NCI-H1417 (cell line): ENCODE measurements at places on chromosomes 1 and 21.

GRCh38 chr1:163170975-163171676, 31.6 kb downstream of the RGS5 start:
- no peak for DNase-seq

DNA sequence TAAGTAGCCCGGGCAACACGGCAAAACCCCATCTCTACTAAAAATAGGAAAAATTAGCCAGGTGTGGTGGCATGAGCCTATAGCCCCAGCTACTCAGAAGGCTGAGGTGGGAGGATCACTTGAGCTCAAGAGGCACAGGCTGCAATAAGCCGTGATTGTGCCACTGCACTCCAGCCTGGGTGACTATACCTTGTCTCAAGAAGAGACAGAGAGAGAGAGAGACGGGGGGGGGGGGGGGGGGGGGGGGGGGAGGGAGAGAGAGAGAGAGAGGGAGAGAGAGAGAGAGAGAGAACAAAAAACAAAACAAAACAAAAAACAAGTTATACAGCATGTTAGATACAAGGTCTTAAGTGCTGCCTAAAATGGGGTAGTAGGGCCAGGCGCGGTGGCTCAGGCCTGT, 77.8 kb upstream of the ZNF281 start:
- DNase-seq: no peak

DNA sequence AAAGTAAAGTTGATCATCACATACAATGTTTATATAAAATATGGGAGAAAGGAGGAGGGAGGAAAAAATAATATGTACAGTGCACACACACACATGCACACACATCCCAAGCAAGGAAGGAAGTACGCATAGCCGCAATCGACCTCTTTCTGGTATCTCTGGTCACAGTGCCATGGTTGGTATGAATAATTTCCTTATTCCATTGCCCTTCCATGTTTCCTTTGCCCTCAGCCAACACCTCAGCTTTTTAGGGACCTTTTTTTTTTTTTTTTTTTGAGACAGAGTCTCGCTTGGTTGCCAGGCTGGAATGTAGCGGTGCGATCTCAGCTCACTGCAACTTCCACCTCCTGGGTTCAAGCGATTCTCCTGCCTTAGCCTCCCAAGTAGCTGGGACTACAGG, 20.6 kb downstream of the CITED4 start:
- DNase-seq: no peak

GRCh38 chr21:43859747-43860214, 5.2 kb upstream of the AGPAT3 start:
- DNase-seq: no peak

- DNase-seq: no peak
Measured at GRCh38 chr1:22249928-22250680, 107.2 kb upstream of the WNT4 start.

DNA sequence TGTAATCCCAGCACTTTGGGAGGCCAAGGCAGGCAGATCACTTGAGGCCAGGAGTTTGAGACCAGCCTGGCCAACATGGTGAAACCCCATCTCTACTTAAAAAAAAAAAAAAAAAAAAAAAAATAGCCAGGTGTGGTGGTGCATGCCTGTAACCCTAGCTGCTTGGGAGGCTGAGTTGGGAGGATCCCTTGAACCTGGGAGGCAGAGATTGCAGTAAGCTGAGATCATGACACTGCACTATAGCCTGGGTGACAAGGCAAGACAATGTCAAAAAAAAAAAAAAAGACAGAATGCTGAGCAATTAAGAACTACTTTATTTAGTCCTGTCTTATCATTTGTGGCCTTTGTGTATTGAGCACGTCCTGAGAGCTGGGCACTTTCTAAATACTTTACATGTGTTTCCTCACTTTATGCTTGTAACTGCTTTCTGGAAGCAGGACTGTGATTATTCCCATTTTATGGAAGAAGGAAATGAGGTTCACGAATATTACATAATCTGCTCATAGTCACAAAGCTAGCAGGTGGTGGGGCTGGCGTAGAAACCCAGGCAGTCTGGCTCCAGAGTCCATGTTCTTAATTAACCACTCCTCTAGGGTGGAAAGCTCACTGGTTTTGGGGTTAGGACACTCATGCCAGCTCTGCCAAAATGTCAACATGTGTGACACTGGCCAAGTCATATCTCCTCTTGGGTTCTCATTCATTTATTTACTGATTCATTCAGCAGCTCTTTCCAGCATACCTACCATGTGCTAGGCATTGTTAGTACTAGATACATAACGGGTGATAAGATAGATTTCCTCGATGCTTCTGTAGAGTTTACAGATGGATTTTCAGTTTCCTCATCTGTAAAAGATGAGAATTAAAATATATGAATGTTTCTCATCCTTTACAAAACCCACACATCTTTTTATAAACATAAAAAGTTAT, 57.7 kb downstream of the DDR2 start:
- no peak for DNase-seq

DNA sequence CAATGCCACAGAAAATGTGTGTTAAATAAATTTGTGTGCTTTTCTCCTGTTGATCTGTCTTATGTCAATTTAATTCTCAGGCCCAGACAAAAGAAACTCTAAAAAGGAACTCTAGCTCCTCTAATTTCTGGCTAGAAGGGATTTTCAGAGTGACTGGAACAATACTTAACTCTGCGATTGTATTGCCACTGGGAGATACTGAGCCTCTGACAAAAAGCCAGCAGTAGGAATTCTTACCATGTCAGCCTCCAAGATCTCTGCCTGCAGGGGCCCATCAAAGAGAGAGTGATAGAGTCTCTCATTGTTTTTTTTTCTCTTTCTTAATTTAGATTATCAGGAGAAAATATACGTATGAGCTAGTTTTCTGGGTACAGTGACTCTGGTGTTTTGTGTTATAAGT, 1165.7 kb downstream of the BRINP3 start:
- no peak for DNase-seq

DNA sequence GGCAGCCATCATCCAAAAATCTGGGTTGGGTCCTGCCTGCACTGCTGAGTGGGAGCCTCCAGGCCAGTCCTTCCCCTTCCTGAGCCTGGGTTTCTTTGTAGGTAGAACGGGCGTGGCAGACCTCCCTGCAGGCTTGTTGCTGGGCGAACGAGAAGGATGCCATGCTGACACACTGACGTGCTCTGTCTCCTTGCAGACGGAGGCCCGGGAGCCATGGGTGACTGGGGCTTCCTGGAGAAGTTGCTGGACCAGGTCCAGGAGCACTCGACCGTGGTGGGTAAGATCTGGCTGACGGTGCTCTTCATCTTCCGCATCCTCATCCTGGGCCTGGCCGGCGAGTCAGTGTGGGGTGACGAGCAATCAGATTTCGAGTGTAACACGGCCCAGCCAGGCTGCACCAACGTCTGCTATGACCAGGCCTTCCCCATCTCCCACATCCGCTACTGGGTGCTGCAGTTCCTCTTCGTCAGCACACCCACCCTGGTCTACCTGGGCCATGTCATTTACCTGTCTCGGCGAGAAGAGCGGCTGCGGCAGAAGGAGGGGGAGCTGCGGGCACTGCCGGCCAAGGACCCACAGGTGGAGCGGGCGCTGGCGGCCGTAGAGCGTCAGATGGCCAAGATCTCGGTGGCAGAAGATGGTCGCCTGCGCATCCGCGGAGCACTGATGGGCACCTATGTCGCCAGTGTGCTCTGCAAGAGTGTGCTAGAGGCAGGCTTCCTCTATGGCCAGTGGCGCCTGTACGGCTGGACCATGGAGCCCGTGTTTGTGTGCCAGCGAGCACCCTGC, 1.4 kb downstream of the GJA4 start:
- DNase-seq: no peak

DNA sequence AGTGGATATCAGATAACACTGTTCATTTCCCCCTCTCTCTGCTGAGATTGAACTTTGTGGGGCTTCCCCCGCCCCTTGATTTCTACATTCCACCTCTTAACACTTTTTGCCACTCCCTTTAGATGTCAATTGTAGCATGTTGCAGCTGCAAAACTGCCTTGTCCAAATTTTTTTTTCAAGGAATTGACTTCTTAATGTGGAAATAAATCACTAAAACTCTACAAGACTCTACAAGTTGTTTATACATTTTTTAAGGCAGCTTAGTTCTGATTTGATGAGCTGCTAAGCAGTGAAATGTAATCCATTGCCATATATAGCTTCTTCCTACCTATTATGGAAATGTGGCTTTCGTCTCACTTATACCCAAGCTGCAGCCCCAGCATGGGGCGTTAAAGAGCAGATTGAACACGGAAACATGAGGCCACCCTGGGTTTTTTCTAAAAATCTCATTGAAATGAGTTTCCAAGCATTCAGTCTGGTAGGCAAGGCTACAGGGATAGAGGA, 132.2 kb downstream of the SYT2 start:
- no peak for DNase-seq

DNA sequence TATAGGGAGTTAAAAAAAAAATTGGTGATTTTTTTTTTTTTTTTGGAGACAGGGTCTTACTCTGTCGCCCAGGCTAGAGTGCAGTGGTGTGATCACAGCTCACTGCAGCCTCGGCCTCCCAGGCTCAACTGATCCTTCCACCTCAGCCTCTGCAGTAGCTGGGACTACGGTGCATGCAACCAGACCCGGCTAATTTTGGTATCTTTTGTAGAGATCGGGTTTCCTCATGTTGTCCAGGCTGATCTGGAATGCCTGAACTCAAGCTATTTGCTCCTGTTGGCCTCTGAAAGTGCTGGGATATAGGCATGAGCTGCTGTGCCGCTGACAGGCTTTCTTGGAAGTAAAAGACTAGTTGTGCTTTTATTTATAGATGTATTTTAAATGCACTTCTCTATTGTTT, 3.0 kb downstream of the CDC42 start:
- no peak for DNase-seq

GRCh38 chr1:187685333-187685732, 856.6 kb downstream of the PLA2G4A start:
- no peak for DNase-seq

GRCh38 chr1:176605176-176605575, 142.2 kb downstream of the PAPPA2 start:
- DNase-seq: no peak

DNA sequence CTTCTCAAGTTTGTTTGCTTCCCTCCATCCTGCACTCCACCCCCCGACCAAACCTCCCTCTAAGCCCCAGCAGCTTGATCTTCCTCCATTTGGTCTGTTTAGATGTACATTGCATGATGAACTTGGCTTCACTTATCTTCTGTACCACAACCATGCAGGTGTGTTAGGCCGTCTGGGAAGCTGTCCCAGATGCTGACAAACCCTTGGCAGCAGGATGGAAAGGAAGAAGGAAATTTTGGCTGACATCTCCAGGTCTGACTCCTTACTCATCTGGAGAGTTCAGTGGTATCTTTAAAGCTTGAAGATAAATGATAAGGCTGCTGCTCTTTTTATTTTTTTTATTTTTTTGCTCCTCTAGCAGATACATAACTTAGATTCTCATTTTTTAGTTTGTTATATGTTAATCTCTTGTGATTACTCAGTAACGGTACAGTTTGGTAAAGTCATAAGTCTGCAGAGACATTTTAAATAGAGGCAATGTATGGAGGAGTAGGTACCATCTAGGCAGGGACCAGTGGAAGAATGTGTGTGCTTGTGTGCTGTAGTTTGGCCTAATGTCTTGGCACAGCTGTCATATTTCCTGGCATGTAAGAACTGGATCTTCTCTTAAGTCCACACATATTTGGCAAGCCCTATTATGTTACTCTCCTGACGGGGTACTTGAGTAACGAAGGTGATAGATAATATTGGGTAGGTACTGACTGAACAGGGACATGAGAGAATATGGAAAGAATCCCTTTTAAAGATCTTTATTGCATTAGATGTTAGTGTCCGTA, 79.7 kb downstream of the CACHD1 start:
- DNase-seq: peak; percentile 31

- no peak for DNase-seq
Measured at GRCh38 chr1:206554211-206554610, 46.9 kb downstream of the RASSF5 start.

GRCh38 chr1:205680073-205680851, at the start of gene SLC45A3:
SLC45A3 (minus strand) TSS chr1:205680509; CDS start chr1:205664656, 15,853 bp downstream.
- peak; percentile 60 for DNase-seq

DNA sequence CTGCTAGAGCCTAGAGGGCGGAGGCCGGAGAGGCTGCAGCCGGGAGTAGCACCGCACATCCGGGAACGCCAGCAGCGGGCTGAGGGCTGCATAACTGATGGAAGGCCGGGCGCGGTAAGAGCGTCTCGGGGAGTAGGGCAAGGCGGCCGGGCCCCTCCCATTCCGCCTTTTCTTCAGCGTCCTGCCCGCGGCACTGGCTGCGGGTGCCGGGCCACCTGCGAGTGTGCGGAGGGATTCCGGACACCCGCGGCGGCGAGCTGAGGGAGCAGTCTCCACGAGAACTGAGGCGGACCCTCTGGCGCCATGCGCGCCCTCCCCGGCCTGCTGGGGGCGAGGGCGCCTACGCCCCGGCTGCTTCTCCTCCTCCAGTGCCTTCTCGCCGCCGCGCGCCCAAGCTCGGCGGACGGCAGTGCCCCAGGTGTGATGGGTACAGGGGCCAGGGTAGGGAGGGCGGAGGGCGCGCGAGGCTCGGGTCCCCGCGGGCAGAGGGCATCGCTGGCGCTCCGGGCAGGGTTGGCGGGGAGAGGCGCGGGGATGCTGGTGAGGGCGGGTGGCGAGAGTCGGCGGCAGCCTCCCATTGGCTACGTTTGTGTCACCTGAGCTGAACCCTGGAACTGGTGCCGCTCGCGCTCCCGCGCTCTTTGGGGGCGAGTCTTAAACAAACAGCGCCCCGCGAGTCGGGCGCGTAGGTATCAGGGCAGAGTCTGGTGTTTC, 334.4 kb downstream of the SRGAP2C start:
- DNase-seq: peak; percentile 58

DNA sequence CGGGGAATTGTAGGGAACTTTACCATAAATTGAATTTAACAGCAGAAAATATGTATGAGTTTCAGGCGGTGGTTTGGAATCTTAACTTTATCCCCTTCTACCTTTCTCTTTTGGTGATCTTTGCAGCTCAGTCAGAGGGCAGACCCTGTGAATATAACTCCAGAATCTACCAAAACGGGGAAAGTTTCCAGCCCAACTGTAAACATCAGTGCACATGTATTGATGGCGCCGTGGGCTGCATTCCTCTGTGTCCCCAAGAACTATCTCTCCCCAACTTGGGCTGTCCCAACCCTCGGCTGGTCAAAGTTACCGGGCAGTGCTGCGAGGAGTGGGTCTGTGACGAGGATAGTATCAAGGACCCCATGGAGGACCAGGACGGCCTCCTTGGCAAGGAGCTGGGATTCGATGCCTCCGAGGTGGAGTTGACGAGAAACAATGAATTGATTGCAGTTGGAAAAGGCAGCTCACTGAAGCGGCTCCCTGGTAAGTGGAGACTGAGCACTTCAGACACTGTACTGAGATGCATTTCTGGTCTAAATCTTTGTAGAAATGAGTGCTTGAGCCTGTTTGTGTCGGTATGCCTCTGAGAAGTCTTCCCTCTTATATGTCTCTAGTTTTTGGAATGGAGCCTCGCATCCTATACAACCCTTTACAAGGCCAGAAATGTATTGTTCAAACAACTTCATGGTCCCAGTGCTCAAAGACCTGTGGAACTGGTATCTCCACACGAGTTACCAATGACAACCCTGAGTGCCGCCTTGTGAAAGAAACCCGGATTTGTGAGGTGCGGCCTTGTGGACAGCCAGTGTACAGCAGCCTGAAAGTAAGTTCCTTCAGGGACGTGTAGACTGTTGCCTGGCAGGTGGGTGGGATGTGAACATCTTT, 1.5 kb downstream of the CCN1 start:
- DNase-seq: peak; percentile 7
